Natural killer cell treated with Interleukin-12 subunit alpha and Interleukin-12 subunit beta and Interleukin-15 and Interleukin-18, amount 100 ng/mL, for 72 hours (primary cell): ENCODE measurements at places on chromosomes 7 and 10. TPM values are rescaled to one million over a fixed set of nuclear protein-coding genes. Genes with fewer than 3 reads are reported as not detected.

- H3K4me1 ChIP-seq: peaks cover under 1% of the 10 kb centered on the region
- H3K27ac ChIP-seq: no peak overlapping the region
- no peak for DNase-seq
- no peak overlapping the region for H3K4me3 ChIP-seq
- H3K36me3 ChIP-seq: no peaks in the 10 kb centered on the region
Measured at GRCh38 chr7:47460251-47460989, 121.5 kb downstream of the TNS3 start.

Gene MPP7
- total RNA-seq: 1.7 TPM

DNA sequence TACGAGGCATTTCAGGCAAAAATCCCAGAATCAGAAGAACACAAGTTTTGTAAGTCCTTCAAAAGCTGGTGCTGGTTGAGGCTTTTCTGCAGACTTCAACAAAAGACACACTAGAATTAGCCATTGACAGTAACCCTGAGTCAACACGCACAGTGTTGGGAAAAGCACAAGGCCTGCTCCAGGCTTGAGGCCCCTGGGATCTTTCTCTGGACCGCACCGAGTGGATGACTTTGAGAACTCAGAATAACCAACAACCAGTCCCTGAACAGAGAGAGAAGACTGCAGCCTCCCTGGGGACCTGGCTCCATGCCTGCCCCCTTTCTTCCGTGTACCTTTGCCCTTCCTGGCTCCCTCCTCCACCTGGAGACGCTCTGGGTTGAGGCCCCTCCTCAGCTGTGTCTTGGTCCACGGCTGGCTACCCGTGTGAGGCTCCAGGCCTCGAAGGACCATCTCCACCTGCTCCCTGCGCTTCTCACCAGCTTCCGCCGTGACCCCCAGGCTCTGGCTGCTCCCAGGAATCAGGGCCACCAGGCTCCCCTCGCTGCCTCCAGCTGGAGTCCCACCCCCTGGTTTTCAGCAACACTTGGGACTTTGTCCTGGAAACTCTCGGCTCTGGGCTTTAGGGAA lies 28.4 kb downstream of the DIP2C start:
- H3K27ac ChIP-seq: no peak overlapping the region
- H3K36me3 ChIP-seq: no peaks in the 10 kb centered on the region
- no peak overlapping the region for H3K4me3 ChIP-seq
- peaks cover 11% of the 10 kb centered on the region for H3K27me3 ChIP-seq

DNA sequence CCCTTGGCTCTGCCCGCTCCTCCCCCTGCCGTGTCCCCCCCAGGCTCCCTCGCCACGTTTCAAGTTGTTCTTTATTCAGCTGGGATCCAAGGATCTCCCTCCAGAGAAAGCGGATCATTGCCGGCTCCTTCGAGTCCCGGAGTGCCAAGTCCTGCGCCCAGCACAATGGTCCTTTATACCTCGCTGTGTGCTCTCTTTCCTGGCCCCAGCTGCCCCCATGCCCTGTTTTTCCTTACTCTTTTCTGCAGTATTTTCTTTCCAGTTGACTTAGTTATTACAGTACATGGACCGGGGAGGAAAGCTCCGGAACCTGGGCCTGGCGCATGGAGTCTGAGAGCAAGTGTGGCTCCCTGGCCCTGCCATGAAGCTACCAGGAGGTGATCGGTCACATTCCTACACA lies 88.1 kb upstream of the KMT2C start:
- peaks cover 5% of the 10 kb centered on the region for H3K36me3 ChIP-seq
- H3K4me1 ChIP-seq: no peaks in the 10 kb centered on the region
- peaks cover 7% of the 10 kb centered on the region for H3K27me3 ChIP-seq
- no peak overlapping the region for H3K4me3 ChIP-seq

GRCh38 chr10:86439544-86439943 lies 72.9 kb upstream of the GRID1 start:
- H3K27me3 ChIP-seq: no peaks in the 10 kb centered on the region
- no peak overlapping the region for H3K4me3 ChIP-seq
- peaks cover 24% of the 10 kb centered on the region for H3K36me3 ChIP-seq
- no peak overlapping the region for H3K27ac ChIP-seq
- H3K4me1 ChIP-seq: peaks cover 24% of the 10 kb centered on the region

DNA sequence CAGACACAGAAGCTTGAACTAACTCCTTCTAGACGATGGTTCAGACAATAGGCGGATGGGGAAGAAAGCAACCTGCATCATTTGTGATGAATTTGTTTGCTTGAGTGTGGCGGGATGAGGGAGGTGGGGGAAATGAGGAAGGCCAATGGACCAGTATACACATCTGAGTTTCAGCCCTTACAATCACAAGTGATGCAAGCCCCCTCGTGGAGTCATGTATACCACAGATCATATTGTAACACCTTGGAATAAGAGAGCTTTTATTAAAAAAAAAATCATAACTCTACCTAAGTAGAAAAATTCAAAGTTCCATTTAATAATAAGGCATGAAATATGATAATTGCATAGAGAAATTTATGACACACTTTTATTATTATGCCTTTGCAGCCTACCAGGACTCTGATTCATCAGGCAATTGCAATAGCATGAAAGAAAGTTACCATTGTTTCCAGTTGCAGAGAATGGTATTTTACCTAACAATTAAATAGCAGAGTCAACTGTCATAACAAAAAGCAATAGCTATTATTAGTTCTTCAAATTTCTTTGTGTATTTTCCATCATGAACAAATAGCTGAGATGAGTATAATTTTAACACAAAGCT lies 230.2 kb upstream of the AKR1E2 start:
- no peaks in the 10 kb centered on the region for H3K4me1 ChIP-seq
- DNase-seq: no peak
- no peak overlapping the region for H3K4me3 ChIP-seq
- H3K27ac ChIP-seq: no peak overlapping the region
- no peaks in the 10 kb centered on the region for H3K36me3 ChIP-seq

Gene CALD1
- 0.11 TPM for total RNA-seq

Gene A1CF
- total RNA-seq: not detected

- H3K36me3 ChIP-seq: no peaks in the 10 kb centered on the region
- DNase-seq: no peak
- H3K27ac ChIP-seq: no peak overlapping the region
Measured at GRCh38 chr7:155224116-155224811, 73.4 kb upstream of the INSIG1 start.

- H3K4me3 ChIP-seq: no peak overlapping the region
- H3K27me3 ChIP-seq: no peaks in the 10 kb centered on the region
- no peak for DNase-seq
- H3K27ac ChIP-seq: no peak overlapping the region
- peaks cover 6% of the 10 kb centered on the region for H3K4me1 ChIP-seq
- H3K36me3 ChIP-seq: no peaks in the 10 kb centered on the region
Measured at GRCh38 chr7:20244334-20245120, 27.3 kb upstream of the MACC1 start.

- no peak overlapping the region for H3K4me3 ChIP-seq
- no peak for DNase-seq
- H3K36me3 ChIP-seq: peaks cover 14% of the 10 kb centered on the region
- H3K4me1 ChIP-seq: peaks cover 26% of the 10 kb centered on the region
- no peak overlapping the region for H3K27ac ChIP-seq
Measured at GRCh38 chr7:123738808-123739207, 10.0 kb downstream of the WASL start.

- DNase-seq: no peak
- H3K27me3 ChIP-seq: no peaks in the 10 kb centered on the region
- peaks cover 29% of the 10 kb centered on the region for H3K4me1 ChIP-seq
- no peak overlapping the region for H3K4me3 ChIP-seq
- H3K36me3 ChIP-seq: peaks cover 6% of the 10 kb centered on the region
- no peak overlapping the region for H3K27ac ChIP-seq
Measured at GRCh38 chr7:77702968-77703472, 6.8 kb downstream of the RSBN1L start.

DNA sequence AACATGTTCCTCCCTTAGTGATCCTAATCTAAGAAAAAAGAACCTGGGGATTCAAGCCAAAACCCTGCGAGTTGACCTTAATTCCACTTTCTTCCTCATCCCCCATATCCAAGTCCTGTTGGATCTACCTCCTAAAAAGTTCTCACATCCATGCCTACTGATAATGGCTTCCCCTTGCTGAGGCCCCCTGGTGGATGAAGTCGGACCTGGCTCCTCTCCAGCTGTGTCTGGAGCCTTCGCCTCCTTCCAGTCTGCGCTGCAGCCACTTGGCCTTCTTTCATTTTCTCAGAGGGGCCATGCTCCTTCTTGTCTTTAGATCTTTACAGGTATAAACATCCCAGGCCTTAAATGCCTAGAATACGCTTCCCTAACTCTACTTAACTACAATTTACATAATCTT lies 8.1 kb downstream of the PDE1C start:
- H3K4me3 ChIP-seq: no peak overlapping the region
- H3K27ac ChIP-seq: no peak overlapping the region
- DNase-seq: no peak
- H3K4me1 ChIP-seq: no peaks in the 10 kb centered on the region
- no peaks in the 10 kb centered on the region for H3K36me3 ChIP-seq
- H3K27me3 ChIP-seq: peaks cover 5% of the 10 kb centered on the region

DNA sequence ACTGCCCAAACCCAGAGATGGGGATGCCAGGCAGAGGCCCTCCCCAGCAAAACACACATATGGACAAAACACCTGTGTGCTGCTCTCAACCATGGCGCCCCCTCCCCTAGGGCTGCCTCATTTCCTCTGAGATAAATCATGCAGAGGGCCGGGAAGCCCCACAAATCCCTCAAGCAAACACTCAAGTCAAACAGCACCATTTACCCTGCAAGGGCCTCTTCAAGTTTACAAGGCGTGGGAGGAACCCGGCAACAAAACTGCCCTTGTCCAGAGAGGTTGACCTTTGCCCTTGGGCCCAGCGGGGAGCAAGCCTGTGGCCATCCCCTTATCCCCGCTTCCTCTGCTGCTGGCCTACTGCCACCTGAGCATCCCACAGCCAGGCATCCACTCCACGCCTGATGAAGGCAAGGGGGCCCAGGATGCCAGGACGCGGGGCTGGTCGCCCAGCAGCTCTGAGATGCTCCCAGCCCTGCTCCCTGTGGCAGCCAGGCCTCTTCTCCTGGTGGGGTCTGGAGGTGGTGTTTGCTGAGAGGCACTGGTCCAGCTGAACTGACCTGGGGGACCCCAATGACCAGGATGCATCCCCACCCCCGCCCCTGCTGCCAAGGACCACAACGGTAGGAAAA lies 77.4 kb downstream of the DLG5 start:
- no peaks in the 10 kb centered on the region for H3K36me3 ChIP-seq
- no peak overlapping the region for H3K4me3 ChIP-seq
- H3K27me3 ChIP-seq: no peaks in the 10 kb centered on the region

DNA sequence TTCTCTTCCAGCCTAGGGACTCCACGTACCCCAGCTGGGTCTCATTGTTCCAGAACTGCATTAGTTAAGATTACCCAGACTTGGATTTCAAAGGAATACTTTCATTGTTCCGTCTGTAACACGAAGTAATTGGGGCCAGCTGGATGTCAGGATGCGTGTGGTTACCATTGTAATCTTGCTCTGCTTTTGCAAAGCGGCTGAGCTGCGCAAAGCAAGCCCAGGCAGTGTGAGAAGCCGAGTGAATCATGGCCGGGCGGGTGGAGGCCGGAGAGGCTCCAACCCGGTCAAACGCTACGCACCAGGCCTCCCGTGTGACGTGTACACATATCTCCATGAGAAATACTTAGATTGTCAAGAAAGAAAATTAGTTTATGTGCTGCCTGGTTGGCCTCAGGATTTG lies 21.0 kb downstream of the LRRC17 start:
- H3K27ac ChIP-seq: no peak overlapping the region
- no peaks in the 10 kb centered on the region for H3K36me3 ChIP-seq
- H3K27me3 ChIP-seq: peaks cover 4% of the 10 kb centered on the region
- no peak for DNase-seq
- no peak overlapping the region for H3K4me3 ChIP-seq

DNA sequence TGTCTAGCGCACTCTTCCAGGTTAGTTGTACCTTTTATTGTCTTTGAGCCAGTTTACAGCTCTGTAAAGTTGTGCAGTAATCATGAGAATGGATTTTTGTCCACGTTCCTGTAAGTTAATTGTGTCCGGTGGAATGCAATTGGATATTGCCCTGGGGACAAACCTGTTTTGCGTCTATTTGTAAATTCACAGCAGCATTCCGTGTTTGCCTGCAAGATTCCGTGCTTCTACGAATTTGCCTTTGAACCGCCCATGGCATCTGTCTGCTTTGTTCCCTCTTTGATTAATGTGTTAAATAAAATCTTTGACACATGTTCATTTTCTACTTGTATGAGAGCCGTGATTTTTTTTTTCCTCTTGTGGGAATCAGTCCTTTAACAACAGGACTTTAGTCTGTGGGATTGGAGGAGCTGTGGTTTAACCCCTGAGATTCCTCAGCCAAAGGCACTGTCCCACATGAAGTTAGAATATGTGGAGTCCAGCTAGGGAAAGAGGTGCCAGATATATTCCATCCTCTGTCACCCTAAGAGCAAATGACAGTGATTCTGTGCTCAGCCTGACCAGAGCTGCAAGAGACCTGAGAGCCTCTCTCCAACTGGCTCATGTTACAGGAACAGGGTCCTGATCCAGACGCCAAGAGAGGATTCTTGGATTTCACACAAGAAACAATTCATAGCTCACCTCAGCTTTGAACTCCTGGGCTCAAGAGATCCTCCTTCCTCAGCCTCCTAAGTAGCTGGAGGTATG lies 126.3 kb downstream of the COL26A1 start:
- H3K4me1 ChIP-seq: no peaks in the 10 kb centered on the region
- no peak overlapping the region for H3K27ac ChIP-seq

Gene TSPAN14
- total RNA-seq: 56.5 TPM

Gene TCAF2
- total RNA-seq: 22.0 TPM

Gene CFAP58
- 0.67 TPM for total RNA-seq

GRCh38 chr10:49508654-49509053 lies 30.3 kb downstream of the ERCC6 start:
- H3K27me3 ChIP-seq: no peaks in the 10 kb centered on the region
- H3K27ac ChIP-seq: peak overlapping the region; percentile 15
- peaks cover 6% of the 10 kb centered on the region for H3K36me3 ChIP-seq
- DNase-seq: no peak
